ENCODE measurements at places on chromosomes 5 and 9.
A peak's percentile ranks its signal among the peaks of the same experiment; 100 is the strongest.

- DNase-seq = no peak
Observed at GRCh38 chr5:6496207-6496584, 47.5 kb downstream of the UBE2QL1 start.

GRCh38 chr9:115008536-115009270, 78.3 kb upstream of the TNFSF8 start:
- DNase-seq = peak; percentile 31

DNA sequence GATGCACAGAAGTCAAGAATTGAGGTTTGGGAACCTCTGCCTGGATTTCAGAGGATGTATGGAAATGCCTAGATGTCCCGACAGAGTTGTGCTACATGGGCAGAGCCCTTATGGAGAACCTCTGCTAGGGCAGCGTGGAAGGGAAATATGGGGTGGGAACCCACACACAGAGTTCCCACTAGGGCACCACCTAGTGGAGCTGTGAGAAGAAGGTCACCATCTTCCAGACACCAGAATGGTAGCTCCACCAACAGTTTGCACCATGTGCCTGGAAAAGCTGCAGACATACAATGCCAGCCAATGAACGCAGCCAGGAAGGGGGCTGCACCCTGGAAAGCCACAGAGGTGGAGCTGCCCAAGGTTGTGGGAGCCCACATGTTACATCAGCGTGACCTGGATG, 104.5 kb downstream of the STK32A start:
- DNase-seq = no peak

- DNase-seq = no peak
Observed at GRCh38 chr9:34084562-34084961, 35.9 kb upstream of the UBAP2 start.

- no peak for DNase-seq
Observed at GRCh38 chr9:101718192-101718591, 20.3 kb downstream of the GRIN3A start.

- no peak for DNase-seq
Observed at GRCh38 chr5:129724647-129725046, 23.2 kb upstream of the MINAR2 start.

- no peak for DNase-seq
Observed at GRCh38 chr5:88033191-88033590, 235.5 kb downstream of the TMEM161B start.

GRCh38 chr5:180717989-180718388, 21.9 kb downstream of the OR2Y1 start:
- DNase-seq = no peak

DNA sequence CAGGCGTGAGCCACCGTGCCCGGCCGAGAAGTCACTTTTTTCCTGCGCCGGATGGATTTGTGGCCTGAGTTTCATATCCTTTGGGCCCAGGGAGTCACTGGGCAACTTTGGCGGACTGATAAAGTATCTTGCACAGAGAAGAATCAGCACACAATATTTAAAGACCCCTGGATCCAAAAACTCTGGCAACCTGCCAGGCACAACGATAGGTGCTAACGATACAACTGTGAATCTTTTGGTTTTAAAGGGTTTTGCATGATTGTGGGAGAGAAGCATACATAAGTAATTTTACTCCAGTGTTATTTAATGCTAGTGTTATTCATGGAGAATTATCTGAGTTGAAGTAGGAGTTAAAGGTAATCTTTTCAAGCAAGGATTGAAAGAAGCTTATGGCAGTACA, 85.3 kb downstream of the TAF11L14 start:
- DNase-seq = no peak

- DNase-seq = no peak
Observed at GRCh38 chr5:88884608-88884877, 1.6 kb upstream of the MEF2C start.

GRCh38 chr5:78893940-78894677, 91.0 kb downstream of the ARSB start:
- no peak for DNase-seq

- no peak for DNase-seq
Observed at GRCh38 chr5:87125766-87126165, 141.9 kb upstream of the RASA1 start.

GRCh38 chr5:141958113-141958512, at the start of gene PCDH12:
Gene PCDH12, minus strand, starts transcription at chr5:141958202. Its CDS starts 351 bp downstream, at chr5:141957851.
- no peak for DNase-seq

DNA sequence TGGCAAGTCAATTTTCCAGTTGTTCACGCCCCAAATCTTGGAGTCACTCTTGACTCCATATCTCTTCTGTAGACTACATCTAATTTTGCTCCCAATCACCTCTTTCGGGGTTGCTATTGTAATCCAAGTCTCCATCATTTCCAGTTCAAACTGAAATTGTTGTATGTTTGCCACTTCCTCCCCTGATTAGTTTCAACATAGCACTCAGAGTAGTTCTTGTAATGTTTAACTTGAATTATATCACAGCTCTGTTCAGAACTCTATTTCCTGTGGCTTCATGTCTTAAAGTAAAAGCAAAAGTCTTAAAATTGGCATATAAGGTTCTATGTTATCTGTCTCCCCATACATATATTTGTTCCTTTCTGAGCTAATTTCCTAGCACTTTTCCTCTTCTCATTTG, 348.5 kb upstream of the RIOK2 start:
- no peak for DNase-seq

DNA sequence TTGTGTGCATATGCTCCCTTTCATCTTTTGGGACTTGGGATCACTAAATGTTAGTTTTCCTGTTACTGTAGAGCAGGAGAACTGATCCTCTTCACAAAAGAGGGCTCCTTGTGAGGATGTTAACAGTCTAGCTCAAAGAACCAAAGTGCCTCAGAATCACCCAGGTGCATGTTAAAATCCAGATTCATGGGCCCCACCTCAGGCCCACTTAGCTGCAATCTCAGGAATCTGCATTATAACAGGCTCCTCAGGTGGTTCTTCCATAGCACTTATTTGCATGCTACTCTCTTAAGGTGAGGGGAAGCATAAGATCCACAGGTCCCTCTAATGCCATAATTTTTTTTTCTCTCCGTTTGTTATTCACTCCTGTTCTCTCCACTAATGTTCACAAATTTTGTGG, 14.8 kb upstream of the MEF2C start:
- DNase-seq = no peak

DNA sequence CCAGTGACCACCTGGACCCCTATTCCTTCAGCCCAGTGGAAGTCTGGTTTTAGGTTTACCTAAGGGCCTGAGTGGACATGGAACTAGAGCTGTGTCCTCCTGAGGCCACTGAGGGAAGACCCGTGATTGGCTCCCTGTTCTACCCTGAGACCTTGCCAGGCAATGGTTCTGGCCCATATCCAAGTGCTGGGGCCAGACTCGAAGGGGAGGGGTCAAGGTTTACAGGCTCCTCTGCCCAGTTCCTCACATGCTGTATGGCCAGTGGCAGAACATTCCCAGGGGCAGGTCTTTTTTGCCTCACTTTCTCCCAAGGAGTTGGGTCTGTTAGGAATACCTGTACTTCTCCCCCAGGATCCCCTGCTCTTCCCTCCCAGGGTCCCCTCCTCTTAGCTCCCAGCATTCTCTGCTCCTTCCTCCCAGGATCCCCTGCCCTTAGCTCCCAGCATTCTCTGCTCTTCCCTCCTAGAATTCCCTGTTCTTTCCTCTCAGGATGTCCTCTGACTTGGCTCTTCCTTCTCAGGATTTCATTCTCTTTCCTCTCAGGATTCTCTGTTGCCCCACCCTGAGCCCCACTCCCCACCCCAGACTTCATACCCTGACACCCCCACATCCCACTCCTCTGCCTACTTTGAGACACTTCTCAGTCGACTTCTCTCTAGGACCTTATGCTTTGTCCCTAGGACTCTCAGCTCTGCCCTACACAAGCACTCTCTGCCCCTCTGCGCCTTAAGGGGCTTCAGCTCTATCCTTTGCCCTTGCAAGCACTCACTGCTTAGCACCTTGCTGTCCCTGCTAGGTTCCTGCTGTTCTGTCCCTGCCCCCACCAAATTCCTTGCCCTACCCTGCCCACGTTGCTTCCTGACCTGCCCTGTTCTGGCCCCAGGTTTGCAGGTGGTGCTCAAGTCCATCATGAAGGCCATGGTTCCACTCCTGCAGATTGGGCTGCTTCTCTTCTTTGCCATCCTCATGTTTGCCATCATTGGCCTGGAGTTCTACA, 36.5 kb downstream of the CACNA1B start:
- no peak for DNase-seq

DNA sequence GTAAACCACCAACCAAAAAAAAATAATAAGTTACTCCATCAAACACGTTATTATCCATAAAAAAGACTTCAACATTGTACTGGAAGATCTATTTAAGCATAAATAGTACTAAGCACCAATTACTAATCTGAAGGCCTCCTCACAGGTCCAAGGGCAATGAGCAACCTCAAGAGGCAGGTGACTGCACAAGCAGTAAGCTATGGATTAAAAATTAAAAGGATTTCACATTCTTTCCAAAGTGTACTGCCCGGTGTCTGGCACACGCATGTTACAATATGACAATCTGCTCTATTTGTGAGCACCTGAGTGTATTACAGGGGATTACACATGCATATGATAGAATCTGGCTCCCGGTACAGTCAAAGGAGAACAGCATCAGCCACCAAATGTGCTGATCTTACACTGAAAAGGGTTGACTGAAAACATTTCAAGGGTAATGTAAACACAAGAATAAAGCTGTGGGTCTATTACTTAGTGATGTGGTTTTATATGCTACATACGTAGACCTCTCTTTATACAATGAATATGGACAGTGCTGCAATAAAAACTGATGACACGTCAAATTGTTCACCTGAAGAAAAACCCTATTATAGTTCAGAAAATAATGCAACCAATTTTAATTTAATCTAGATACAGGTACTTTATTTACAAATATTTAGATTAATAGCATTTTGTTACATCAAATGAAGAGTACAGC, 22.8 kb downstream of the RAB14 start:
- DNase-seq = no peak

- DNase-seq = no peak
Observed at GRCh38 chr5:170144286-170145023, 38.8 kb downstream of the FOXI1 start.

- no peak for DNase-seq
Observed at GRCh38 chr5:67248703-67249589, 52.3 kb upstream of the CD180 start.

GRCh38 chr5:43274435-43275114, 38.6 kb downstream of the HMGCS1 start:
- no peak for DNase-seq

DNA sequence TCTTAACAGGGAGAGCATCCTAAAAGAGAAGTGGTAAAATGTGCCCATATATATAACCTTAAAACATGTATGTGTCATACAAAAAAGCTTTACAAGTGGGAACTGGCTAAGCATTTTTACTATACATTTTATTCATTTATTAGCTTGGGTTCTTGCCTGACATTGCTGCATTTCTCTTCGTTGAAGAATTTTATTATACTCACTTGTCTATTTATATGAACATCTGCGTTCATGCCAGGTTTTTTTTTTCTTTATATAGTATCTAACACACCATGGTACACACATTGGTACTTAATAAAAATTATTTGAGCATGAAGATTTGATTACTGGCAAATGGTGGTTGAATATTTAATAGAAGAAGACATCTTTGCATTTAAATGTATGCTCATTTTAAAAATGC, 492.3 kb downstream of the SPATA31D1 start:
- DNase-seq = no peak

DNA sequence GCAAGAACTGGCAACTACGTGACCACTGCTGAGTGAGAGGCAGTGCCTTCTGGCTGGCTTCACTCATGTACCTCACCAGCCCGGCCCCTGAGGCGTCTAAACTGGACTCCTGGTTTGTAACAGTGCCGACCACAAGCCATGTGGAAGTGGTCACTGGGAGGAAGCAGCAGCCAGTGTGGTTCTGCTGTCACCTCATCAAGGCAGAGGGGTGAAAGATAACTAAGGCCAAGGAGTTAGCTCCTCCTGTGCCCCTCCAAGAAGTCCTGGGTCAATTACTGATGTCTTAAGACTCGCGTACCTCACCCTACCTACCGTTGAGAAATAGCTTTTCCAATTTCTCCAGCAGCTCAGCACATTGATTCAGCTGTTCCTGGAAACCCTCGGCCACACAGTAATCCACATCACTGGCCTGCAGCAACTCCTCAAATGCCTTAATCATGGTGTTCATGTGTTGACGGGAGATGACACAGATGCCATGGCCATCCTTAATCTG, 142.9 kb downstream of the CDK5RAP2 start:
- peak; percentile 58 for DNase-seq

DNA sequence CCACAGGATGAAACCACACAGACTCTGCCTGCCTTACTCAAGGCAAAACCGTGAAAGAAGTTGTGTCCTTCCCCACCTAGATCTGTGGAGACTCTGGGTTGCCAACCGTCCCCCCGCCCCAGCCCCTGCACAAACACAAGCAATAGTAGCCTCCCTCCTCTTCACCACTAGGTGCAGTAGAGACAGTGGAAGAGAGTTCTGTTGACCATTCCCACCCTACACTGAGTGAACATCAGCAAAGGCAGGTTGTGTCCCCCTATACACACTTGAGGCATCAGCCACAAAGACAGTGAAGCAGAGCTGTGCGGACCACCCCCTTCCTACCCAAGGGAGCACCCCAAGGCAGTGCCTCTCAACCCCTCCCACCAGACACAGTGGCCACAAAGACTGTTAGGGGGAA, 223.7 kb upstream of the NFIL3 start:
- no peak for DNase-seq

GRCh38 chr9:117704024-117704575, at the start of gene TLR4:
Gene TLR4, plus strand, starts transcription at chr9:117704403. Its CDS starts 70 bp downstream, at chr9:117704473.
- DNase-seq = peak; percentile 91

- DNase-seq = peak; percentile 20
Observed at GRCh38 chr5:149937610-149938009, 7.0 kb downstream of the PDE6A start.

DNA sequence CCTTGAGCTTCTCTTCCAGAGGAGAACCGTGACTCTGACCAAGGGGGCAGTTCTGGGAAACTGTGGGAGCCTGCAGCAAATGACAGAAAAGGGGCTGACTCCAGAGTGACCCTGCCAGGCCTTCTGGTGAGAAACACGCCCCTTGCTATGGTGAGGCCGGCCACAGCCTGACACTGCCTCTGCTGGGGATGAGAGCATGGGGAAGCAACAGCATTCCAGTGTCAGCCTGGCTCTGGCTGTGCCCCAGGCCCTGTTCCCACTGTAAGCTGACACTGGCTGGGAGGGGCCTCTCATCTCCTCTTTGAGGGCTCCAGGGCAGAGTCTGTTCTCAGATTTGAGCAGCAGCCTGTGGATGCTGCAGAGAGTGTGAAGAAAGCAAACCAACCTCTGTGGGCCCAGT, 180.0 kb upstream of the IL12B start:
- DNase-seq = peak; percentile 61

DNA sequence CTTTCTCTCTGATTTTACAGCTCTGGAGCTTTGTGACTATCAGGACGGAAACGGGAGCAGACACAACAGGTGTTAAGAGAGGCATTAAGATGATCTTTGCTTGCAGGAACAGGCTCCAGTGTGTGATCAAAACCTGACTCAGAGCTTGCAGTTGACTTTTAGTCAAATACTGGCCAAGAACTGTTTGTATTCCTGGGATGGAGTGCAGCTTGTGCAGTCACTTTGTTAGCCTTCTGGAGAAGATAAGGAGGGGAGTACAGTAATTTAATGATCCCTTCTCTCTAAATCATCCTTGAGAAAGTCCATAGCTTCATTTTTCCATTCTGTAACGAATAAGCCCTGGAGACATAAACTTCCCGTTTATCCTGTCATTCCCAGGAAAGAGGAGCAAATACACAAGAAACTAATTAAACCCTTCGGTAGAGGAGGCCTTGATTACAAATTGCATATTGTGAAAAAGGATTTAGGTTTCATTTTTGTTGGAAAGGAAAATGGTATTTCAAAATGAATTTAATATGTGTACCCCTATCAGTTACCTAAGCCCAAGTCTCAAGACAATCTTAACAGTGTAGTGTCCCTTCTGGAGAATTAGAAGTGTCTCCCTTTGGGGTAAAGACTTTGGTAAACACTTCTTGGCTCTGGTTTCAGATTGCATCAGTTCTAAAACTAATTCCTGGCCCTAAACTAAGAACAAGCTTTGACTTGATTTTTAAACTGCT, 3.1 kb upstream of the STOM start:
- no peak for DNase-seq

All from adrenal gland (tissue), 19 donors.